ENCODE measurements at places on chromosomes 2 and 18. TPM values are rescaled to one million over a fixed set of nuclear protein-coding genes. Genes with fewer than 3 reads are reported as not detected.

- H3K4me1 ChIP-seq, result no peaks in the 10 kb centered on the region
- H3K27ac ChIP-seq, result no peak overlapping the region
- no peaks in the 10 kb centered on the region for H3K27me3 ChIP-seq
Measured at GRCh38 chr18:2559249-2559648, 12.1 kb downstream of the METTL4 start.

GRCh38 chr2:3186766-3187165 lies 190.9 kb downstream of the EIPR1 start:
- no peak for DNase-seq
- H3K27me3 ChIP-seq, result no peaks in the 10 kb centered on the region
- no peak overlapping the region for H3K4me3 ChIP-seq
- no peak overlapping the region for H3K27ac ChIP-seq
- no peaks in the 10 kb centered on the region for H3K4me1 ChIP-seq

DNA sequence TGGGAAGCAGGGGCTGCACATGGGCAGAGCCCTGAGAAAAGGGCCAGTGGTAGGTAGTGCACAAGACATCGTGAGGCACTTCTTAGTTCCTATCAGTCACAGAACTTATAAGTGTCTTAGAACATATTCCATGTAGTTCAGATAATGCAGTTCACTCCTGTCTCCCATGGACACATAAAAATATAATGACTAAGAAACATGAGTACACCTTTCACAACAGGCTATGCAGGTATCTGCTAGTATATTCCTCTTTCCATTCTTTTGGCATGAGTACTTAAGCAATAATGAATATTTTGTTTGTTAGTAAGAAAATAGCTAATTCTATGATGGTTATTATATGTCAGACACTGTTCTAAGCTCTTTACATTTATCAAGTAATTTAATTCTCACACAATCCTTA lies 808.4 kb downstream of the BCL11A start:
- H3K4me3 ChIP-seq, result no peak overlapping the region
- no peaks in the 10 kb centered on the region for H3K27me3 ChIP-seq
- no peak for DNase-seq
- H3K36me3 ChIP-seq, result no peaks in the 10 kb centered on the region
- H3K4me1 ChIP-seq, result peaks cover 5% of the 10 kb centered on the region

DNA sequence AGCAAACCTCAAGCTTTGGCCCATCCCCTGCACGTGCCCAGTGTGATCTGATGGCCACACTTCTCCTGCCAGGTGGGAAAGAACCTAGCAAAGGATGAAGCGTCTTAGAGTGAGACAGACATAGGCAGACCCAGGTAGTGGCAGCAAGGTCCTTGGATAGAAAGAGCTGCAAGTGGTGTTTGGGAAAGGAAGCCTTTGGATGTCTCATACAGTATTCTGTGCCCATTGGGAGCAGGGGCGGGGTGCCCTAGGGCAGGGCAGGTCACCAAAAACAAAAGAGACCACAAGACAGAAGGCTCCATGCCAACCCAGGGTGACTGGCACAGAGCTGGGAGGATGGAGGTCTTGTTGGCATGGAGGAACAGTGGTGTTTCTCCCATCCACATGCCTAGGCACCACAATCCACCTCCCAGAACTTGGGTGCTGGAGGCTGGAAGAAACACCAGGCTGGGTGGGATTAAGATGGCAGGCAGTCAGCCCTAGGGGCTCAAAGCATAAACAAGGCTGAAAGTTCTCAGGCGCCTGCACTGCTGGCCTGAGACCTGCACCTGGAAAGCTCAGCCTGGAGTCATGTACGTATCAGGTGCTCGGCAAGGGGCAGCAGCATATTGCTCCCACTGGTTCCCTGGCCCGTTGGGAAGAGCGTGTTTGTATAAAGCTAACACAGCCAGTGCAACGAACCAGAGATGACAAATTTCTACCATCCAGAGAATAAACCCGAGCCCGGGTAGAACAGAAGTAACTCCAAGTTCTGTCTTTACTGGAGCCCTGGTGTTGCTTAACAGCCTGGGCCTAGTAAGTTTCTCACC lies 52.9 kb downstream of the CRACDL start:
- no peak for DNase-seq
- H3K27ac ChIP-seq, result no peak overlapping the region
- no peaks in the 10 kb centered on the region for H3K27me3 ChIP-seq
- H3K4me3 ChIP-seq, result no peak overlapping the region
- H3K36me3 ChIP-seq, result no peaks in the 10 kb centered on the region
- H3K4me1 ChIP-seq, result peaks cover 6% of the 10 kb centered on the region

- peak overlapping the region; percentile 95 for H3K27ac ChIP-seq
- no peaks in the 10 kb centered on the region for H3K27me3 ChIP-seq
- H3K36me3 ChIP-seq, result no peaks in the 10 kb centered on the region
- peak; percentile 45 for DNase-seq
- H3K4me1 ChIP-seq, result peaks cover 19% of the 10 kb centered on the region
- H3K4me3 ChIP-seq, result peak overlapping the region; percentile 11
Measured at GRCh38 chr18:3447068-3447894, 2.7 kb upstream of the TGIF1 start.

- H3K27ac ChIP-seq, result no peak overlapping the region
- H3K36me3 ChIP-seq, result no peaks in the 10 kb centered on the region
- no peaks in the 10 kb centered on the region for H3K4me1 ChIP-seq
- no peak for DNase-seq
- no peaks in the 10 kb centered on the region for H3K27me3 ChIP-seq
- H3K4me3 ChIP-seq, result no peak overlapping the region
Measured at GRCh38 chr18:73043211-73043610, 175.4 kb upstream of the NETO1 start.

GRCh38 chr2:171342067-171342413 lies 91.8 kb downstream of the METTL8 start:
- no peak overlapping the region for H3K4me3 ChIP-seq
- H3K36me3 ChIP-seq, result no peaks in the 10 kb centered on the region
- no peaks in the 10 kb centered on the region for H3K4me1 ChIP-seq
- no peak overlapping the region for H3K27ac ChIP-seq
- H3K27me3 ChIP-seq, result no peaks in the 10 kb centered on the region

Gene PARD6G
- 3.1 TPM for total RNA-seq

DNA sequence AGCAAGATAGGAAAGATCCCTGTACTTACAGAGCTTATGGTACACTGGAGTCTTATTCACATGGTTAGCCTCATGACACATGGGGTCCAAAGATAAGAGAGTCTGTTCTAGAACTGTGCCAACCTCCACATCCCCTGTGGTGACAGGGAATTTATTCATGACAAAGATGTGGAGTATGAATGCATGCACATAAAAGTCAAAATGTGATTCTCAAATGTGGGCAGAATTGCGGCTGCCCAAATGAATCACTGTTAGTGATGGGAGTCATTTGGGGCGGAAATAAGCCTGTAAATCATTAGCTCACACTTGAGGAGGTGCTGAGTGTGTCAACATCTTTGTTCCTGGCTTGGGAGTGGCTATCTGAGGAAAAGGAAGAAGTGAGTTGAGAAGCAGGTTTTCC lies 560.6 kb downstream of the SLC4A3 start:
- H3K27ac ChIP-seq, result no peak overlapping the region
- no peak for DNase-seq
- H3K4me3 ChIP-seq, result no peak overlapping the region
- H3K36me3 ChIP-seq, result no peaks in the 10 kb centered on the region
- no peaks in the 10 kb centered on the region for H3K4me1 ChIP-seq
- no peaks in the 10 kb centered on the region for H3K27me3 ChIP-seq

GRCh38 chr2:18473241-18474181 lies 86.9 kb downstream of the RDH14 start:
- no peaks in the 10 kb centered on the region for H3K27me3 ChIP-seq
- H3K36me3 ChIP-seq, result no peaks in the 10 kb centered on the region
- no peak overlapping the region for H3K27ac ChIP-seq
- no peak for DNase-seq

DNA sequence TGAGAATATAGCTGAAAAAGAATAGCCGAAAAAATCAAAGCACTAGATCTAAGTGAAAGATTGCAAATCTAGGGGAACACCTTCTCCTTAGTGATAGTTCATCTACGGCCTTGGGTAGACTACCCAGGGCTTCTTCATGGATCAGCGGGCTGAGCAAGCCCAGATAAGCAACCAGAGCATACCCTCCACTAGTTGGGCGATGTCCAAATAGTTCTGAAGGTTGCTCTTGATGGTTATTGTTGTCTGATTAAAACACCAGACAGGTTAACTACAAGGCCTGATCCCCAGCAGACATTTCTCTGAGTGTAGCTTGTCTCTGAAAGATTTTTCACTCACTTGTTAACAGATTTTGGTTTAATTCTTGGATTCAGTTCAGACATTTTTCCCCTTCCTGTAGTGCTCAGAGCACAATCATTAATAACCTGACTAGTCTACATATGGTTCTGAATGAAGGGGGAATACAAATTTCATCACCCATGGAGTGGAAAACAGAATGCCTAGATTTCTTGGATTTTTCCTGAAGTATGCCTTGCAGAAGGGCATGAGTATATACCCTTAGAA lies 99.6 kb downstream of the BABAM2 start:
- H3K4me1 ChIP-seq, result no peaks in the 10 kb centered on the region
- H3K27me3 ChIP-seq, result no peaks in the 10 kb centered on the region
- H3K4me3 ChIP-seq, result no peak overlapping the region
- H3K27ac ChIP-seq, result no peak overlapping the region
- H3K36me3 ChIP-seq, result no peaks in the 10 kb centered on the region

DNA sequence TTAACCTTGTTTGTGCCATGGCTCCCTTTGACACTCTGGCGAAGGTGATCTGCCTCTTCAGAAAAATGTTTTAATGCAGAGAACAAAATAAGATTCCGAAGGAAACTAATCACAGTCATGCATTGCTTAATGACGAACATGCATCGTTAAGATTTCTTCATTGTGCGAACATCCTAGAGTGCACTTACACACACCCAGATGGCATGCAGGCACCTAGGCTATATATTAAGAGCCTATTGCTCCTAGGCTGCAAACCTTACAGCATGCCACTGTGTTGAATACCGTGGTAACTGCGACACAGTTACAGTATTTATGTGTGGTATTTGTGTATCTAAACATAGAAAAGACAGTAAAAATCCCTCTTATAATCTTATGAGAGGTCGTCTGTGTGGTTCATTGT lies 8.3 kb downstream of the ASAP2 start:
- DNase-seq, result no peak
- H3K4me3 ChIP-seq, result no peak overlapping the region
- H3K27ac ChIP-seq, result no peak overlapping the region
- H3K4me1 ChIP-seq, result peaks cover 49% of the 10 kb centered on the region
- no peaks in the 10 kb centered on the region for H3K27me3 ChIP-seq

DNA sequence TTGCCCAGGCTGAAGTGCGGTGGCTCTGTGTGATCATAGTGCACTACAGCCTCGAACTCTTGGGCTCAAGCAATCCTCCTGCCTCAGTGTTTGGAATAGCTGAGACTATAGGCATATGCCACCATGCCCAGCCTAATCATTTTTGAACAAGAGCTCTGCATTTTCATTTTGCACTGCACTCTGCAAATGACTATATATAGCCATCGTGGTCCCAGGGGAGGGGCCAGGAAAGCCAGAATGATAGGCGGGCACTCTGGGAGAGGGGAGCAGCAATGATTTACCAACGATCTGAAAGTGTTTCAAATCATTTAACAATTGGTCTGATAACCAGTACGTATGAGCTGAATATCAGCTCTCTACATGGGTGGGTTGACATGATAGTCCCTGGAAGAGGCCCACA lies 22.3 kb upstream of the ST3GAL5 start:
- H3K27me3 ChIP-seq, result no peaks in the 10 kb centered on the region
- H3K27ac ChIP-seq, result no peak overlapping the region
- no peak overlapping the region for H3K4me3 ChIP-seq
- no peaks in the 10 kb centered on the region for H3K36me3 ChIP-seq

DNA sequence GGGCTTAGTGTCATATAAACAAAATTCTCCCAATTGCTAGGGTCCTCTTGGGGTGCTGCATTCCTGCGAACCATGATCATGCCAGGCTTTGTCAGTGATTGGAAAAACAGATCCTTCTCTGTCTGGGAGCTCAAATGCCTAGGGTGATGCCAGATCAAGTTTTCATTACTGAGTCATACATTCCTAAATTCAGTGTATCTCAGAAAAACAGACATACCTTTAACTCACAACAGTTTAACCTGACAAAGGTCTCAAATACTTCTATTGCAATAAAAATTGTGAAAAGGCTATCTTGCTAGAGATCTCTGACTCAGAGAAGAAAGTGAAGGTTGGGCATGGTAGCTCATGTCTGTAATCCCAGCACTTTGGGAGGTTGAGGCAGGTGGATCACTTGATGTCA lies 86.9 kb downstream of the SH3YL1 start:
- peaks cover 16% of the 10 kb centered on the region for H3K4me1 ChIP-seq
- H3K4me3 ChIP-seq, result no peak overlapping the region
- no peak for DNase-seq
- peak overlapping the region; percentile 49 for H3K27ac ChIP-seq

DNA sequence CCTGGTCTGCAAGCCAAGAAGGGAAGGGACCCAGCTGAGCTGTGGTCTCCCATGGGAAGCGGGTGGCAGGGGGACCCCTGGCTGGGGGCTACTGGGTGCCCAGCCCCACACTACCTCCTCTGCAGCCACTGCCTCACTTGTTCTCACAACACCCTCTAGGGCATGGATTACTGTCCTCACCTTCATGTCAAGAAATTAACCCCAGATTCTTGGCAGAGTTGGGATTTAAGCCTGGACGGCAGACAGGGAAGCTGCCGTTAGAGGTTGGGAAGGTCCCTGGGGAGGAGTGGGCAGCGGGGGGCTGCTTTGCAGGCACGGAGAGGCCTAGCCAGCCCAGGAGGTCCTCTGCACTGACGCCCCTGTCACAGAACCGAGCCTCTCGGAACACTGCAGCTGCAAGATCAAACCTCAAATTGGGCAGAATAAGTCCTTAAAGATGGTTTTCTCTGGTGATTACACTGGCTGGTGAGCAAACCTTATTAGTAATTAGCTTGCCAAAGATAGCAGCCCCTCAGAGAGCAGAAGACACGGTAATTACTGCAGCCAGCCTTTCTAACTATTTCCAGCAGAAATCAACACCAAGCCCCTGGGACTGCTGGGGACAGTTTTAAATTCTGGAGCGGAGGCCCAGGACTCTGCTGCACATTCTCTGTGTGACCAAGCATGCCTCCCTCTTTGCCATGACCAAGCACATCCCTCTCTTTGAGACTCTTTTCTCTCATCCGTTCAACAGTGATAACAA lies 35.9 kb downstream of the KCNF1 start:
- no peak overlapping the region for H3K4me3 ChIP-seq
- H3K27me3 ChIP-seq, result no peaks in the 10 kb centered on the region
- DNase-seq, result no peak

- no peak overlapping the region for H3K4me3 ChIP-seq
- no peaks in the 10 kb centered on the region for H3K27me3 ChIP-seq
- no peaks in the 10 kb centered on the region for H3K36me3 ChIP-seq
- no peak for DNase-seq
- no peaks in the 10 kb centered on the region for H3K4me1 ChIP-seq
- no peak overlapping the region for H3K27ac ChIP-seq
Measured at GRCh38 chr2:39929531-39929930, 150.5 kb upstream of the THUMPD2 start.

Gene LRP2
- not detected for total RNA-seq

DNA sequence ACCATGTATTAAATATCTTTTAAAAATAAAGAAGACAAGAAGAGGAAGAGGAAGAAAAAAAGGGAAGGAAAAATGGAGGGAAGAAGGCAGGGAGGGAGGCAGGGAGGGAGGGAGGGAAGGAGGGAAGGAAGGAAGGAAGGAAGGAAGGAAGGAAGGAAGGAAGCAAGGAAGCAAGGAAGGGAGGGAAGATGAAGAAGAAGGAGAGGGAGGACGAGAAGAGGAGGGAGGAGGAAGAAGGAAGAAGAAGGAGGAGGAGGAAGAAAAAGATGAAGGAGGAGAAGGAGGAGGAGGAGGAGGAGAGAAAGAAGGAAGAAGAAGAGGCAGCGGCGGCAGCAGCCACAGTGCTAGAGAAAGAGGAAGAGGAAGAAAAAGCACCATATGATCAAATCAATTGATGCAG lies 189.6 kb downstream of the EXOC6B start:
- H3K27me3 ChIP-seq, result no peaks in the 10 kb centered on the region
- no peak for DNase-seq
- H3K36me3 ChIP-seq, result no peaks in the 10 kb centered on the region
- H3K27ac ChIP-seq, result no peak overlapping the region
- H3K4me3 ChIP-seq, result no peak overlapping the region
- no peaks in the 10 kb centered on the region for H3K4me1 ChIP-seq
